Pulmonary artery endothelial cell (primary cell): ENCODE measurements at places on chromosomes 13 and 19. TPM values are rescaled to one million over a fixed set of nuclear protein-coding genes. Genes with fewer than 3 reads are reported as not detected.

URAD gene
- total RNA-seq: not detected in 2 replicates

ZNF709 gene
- total RNA-seq: 2.6 and 3.9 TPM in 2 replicates

TNFSF13B gene
- total RNA-seq: 0.25 and 0.66 TPM in 2 replicates

ATP4B gene
- total RNA-seq: 0.07 and 0.13 TPM in 2 replicates

CACNA1A gene
- total RNA-seq: 0.04 and 0.07 TPM in 2 replicates

CDC34 gene
- 97.0 and 108 TPM in 2 replicates for total RNA-seq

FLT1 gene
- 48.0 and 110 TPM in 2 replicates for total RNA-seq

TPTE2 gene
- total RNA-seq: not detected in 2 replicates

CEACAM21 gene
- 0.11 and 0.73 TPM in 2 replicates for total RNA-seq

CEACAM19 gene
- total RNA-seq: 1.5 and 2.0 TPM in 2 replicates

CD37 gene
- total RNA-seq: not detected in 2 replicates

VN1R2 gene
- total RNA-seq: not detected in 2 replicates

INSL3 gene
- total RNA-seq: not detected in 2 replicates

FAM83E gene
- 0.73 and 0.99 TPM in 2 replicates for total RNA-seq

PCP2 gene
- total RNA-seq: not detected in 2 replicates

KLK13 gene
- not detected in 2 replicates for total RNA-seq

NKPD1 gene
- total RNA-seq: 0.11 and 0.13 TPM in 2 replicates
